HFFc6 (cell line): ENCODE measurements at places on chromosomes 1 and 21. TPM values are rescaled to one million over a fixed set of nuclear protein-coding genes. Genes with fewer than 3 reads are reported as not detected.

GRCh38 chr1:205379056-205379455, 22.3 kb upstream of the KLHDC8A start:
- H3K36me3 ChIP-seq = no peaks in the 10 kb centered on the region
- H3K27ac ChIP-seq = no peak overlapping the region
- peaks cover 13% of the 10 kb centered on the region for H3K27me3 ChIP-seq
- peaks cover 31% of the 10 kb centered on the region for H3K4me1 ChIP-seq
- no peak for DNase-seq

GRCh38 chr1:55275151-55275748, 60.1 kb upstream of the USP24 start:
- DNase-seq = no peak
- H3K4me1 ChIP-seq = peaks cover 28% of the 10 kb centered on the region
- H3K27me3 ChIP-seq = peaks cover 1% of the 10 kb centered on the region; the same call in 1 of the 2 replicates
- no peak overlapping the region for H3K4me3 ChIP-seq
- H3K27ac ChIP-seq = no peak overlapping the region

GRCh38 chr1:112833806-112834205, 118.7 kb upstream of the PPM1J start:
- no peaks in the 10 kb centered on the region for H3K36me3 ChIP-seq
- no peak overlapping the region for H3K27ac ChIP-seq
- DNase-seq = no peak
- H3K4me3 ChIP-seq = no peak overlapping the region
- no peaks in the 10 kb centered on the region for H3K27me3 ChIP-seq
- peaks cover 18% of the 10 kb centered on the region for H3K4me1 ChIP-seq

Gene CYP2J2
- total RNA-seq = not detected in 3 replicates
